Muscle of leg (tissue), 16 donors: ENCODE measurements at places on chromosomes 1 and 21. TPM values are rescaled to one million over a fixed set of nuclear protein-coding genes. Genes with fewer than 3 reads are reported as not detected.
A peak's percentile ranks its signal among the peaks of the same experiment; 100 is the strongest.

XPR1 gene
- 7.1 TPM for total RNA-seq

RIPPLY3 gene
- total RNA-seq, result 0.09 TPM

KCNQ4 gene
- 6.3 TPM for total RNA-seq

DNA sequence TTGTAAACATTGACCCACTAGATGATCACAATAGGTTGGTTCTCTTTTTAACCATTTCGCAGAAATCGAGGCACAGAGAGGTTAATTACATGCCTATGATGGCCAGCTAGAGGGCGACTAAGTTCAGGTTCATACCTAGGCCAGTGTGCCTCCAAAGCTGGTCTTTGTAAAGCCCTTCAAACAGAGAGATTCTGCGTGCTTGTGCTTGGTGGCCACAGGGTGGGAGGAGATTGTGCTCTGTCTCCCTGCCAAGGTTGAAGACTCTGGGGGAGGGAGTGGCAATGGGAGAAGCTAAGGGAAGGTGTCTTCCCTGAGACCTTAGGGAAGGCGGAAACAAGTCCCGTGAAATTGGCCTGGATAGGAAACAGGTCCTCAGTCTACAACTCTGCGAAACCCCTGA is 59.1 kb upstream of the RBM15 start:
- H3K36me3 ChIP-seq, result no peaks in the 10 kb centered on the region
- no peak overlapping the region for H3K27ac ChIP-seq
- no peaks in the 10 kb centered on the region for H3K27me3 ChIP-seq
- no peaks in the 10 kb centered on the region for H3K4me1 ChIP-seq
- H3K4me3 ChIP-seq, result no peak overlapping the region
- DNase-seq, result no peak

CFAP141 gene
- total RNA-seq, result not detected

DNA sequence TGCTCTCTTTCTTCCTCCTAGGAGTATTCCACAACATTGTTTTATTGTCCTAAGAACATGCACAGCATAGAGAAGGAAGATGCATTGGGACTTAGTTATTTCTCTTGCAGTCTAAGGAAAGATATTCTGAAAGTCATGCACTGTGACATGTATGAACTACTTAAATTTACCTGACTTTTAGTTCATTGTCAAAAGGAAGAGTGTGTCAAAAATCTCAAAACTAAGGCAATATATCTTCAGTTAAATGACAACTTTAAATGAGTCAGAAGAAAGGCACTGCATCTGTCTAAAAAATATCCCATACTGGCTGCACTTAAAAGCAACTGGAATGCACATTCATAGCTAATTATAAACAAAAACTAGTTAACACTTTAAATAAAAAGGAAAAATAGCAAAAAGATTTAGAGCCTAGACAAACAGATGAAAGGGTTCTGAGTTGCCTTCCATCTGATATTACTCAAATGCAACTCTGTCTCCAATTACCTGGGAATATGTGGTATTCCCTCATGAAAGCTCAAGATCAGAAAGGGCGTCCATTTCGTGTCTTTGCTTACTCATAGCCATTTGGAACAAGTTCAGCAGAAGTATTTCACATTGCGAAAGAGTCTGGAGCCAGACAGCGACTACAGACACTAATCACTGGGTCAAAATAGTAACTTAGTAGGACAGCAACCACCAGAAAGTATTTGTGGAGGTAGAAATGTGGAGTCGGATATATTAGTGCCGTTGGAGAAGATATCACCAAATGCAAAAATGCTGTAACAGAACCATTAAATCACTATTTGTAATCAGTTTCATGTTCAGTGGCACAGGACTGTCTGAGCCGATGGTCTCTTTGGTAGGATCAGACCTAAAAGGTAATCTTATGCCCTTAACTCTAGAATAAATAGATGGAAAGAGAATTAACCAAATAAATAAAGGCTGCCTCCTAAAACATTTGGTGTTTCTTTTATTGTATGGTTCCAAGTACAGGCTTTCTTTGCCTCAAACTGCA is 225.7 kb downstream of the GREM2 start:
- H3K36me3 ChIP-seq, result no peaks in the 10 kb centered on the region
- no peak overlapping the region for H3K4me3 ChIP-seq
- H3K27ac ChIP-seq, result no peak overlapping the region
- DNase-seq, result peak; percentile 20

BARHL2 gene
- total RNA-seq, result not detected

- H3K4me3 ChIP-seq, result no peak overlapping the region
- H3K4me1 ChIP-seq, result no peaks in the 10 kb centered on the region
- no peak for DNase-seq
- no peak overlapping the region for H3K27ac ChIP-seq
- H3K36me3 ChIP-seq, result no peaks in the 10 kb centered on the region
- H3K27me3 ChIP-seq, result no peaks in the 10 kb centered on the region
Observed at GRCh38 chr1:185574139-185574875, 159.9 kb upstream of the HMCN1 start.

GRCh38 chr1:26910343-26911160 is 3.2 kb downstream of the NR0B2 start:
- no peaks in the 10 kb centered on the region for H3K36me3 ChIP-seq
- H3K4me1 ChIP-seq, result no peaks in the 10 kb centered on the region
- no peak for DNase-seq
- H3K4me3 ChIP-seq, result no peak overlapping the region
- peaks cover 8% of the 10 kb centered on the region for H3K27me3 ChIP-seq
- H3K27ac ChIP-seq, result no peak overlapping the region

CAMTA1 gene
- 36.4 TPM for total RNA-seq

NBPF10 gene
- total RNA-seq, result 1.8 TPM

GRCh38 chr1:93042187-93043056 is 36.7 kb upstream of the MTF2 start:
- no peaks in the 10 kb centered on the region for H3K36me3 ChIP-seq
- H3K27me3 ChIP-seq, result no peaks in the 10 kb centered on the region
- H3K27ac ChIP-seq, result no peak overlapping the region
- H3K4me1 ChIP-seq, result no peaks in the 10 kb centered on the region
- peak; percentile 5 for DNase-seq

PAPPA2 gene
- 4.2 TPM for total RNA-seq

GRCh38 chr1:186683652-186684410 is 3.6 kb upstream of the PTGS2 start:
- no peak overlapping the region for H3K27ac ChIP-seq
- H3K4me1 ChIP-seq, result no peaks in the 10 kb centered on the region
- H3K4me3 ChIP-seq, result no peak overlapping the region
- no peak for DNase-seq
- no peaks in the 10 kb centered on the region for H3K36me3 ChIP-seq

- no peaks in the 10 kb centered on the region for H3K27me3 ChIP-seq
- peak; percentile 56 for DNase-seq
- H3K4me1 ChIP-seq, result no peaks in the 10 kb centered on the region
- no peaks in the 10 kb centered on the region for H3K36me3 ChIP-seq
- peak overlapping the region; percentile 15 for H3K27ac ChIP-seq
Observed at GRCh38 chr21:27648560-27648959, 681.7 kb upstream of the ADAMTS5 start.

DESI2 gene
- 58.4 TPM for total RNA-seq

GRCh38 chr21:28342212-28342810 is 650.4 kb downstream of the LTN1 start:
- H3K27me3 ChIP-seq, result no peaks in the 10 kb centered on the region
- H3K27ac ChIP-seq, result no peak overlapping the region
- no peaks in the 10 kb centered on the region for H3K4me1 ChIP-seq
- no peak for DNase-seq
- no peak overlapping the region for H3K4me3 ChIP-seq

DNA sequence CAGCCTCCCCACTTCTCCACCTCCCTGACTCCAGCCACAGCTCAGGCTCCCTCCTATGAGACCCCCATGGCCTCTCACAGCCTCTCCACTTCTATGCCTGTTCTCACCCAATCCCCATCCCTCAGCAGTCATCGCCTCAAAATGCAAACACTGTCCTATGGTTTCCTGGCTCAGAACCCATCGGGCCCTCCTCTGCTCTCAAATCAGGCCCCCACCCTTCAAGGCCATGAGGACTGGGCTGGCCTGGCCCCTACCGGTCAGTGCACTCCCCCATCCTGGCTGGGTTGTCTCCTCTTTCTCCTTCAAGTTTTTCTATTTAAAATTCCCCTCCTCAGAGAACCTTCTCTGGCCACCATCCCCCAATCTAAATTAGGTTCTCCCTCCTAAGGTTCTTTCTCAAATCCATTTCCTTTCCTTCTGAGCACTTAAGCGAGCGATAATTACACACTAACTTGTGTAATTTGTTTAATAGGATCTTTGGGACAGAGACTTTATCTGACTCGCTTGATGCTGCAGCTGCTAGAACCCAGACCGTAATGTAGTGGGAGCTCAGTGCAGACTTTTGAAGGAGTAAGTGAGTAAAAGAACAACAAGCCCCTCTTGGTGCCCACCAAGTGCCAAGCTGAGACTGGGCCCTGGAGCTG is 347.2 kb downstream of the MATN1 start:
- H3K27me3 ChIP-seq, result peaks cover 31% of the 10 kb centered on the region
- no peak overlapping the region for H3K4me3 ChIP-seq
- no peak for DNase-seq
- no peaks in the 10 kb centered on the region for H3K36me3 ChIP-seq
- H3K4me1 ChIP-seq, result peaks cover 16% of the 10 kb centered on the region

- no peaks in the 10 kb centered on the region for H3K27me3 ChIP-seq
- H3K4me3 ChIP-seq, result no peak overlapping the region
- no peaks in the 10 kb centered on the region for H3K4me1 ChIP-seq
- DNase-seq, result no peak
- H3K27ac ChIP-seq, result no peak overlapping the region
Observed at GRCh38 chr1:20052386-20052785, 17.6 kb upstream of the PLA2G5 start.

GRCh38 chr1:48093696-48094528 is 96.7 kb upstream of the TRABD2B start:
- no peak overlapping the region for H3K4me3 ChIP-seq
- no peaks in the 10 kb centered on the region for H3K4me1 ChIP-seq
- no peak overlapping the region for H3K27ac ChIP-seq
- no peaks in the 10 kb centered on the region for H3K36me3 ChIP-seq
- peaks cover 12% of the 10 kb centered on the region for H3K27me3 ChIP-seq
- DNase-seq, result peak; percentile 18

NDUFS5 gene
- total RNA-seq, result 452 TPM

CRYAA gene
- not detected for total RNA-seq

GRCh38 chr1:22318279-22318981 is 133.2 kb upstream of the ZBTB40 start:
- H3K4me1 ChIP-seq, result no peaks in the 10 kb centered on the region
- DNase-seq, result no peak
- no peak overlapping the region for H3K27ac ChIP-seq
- peaks cover 23% of the 10 kb centered on the region for H3K27me3 ChIP-seq
- no peak overlapping the region for H3K4me3 ChIP-seq

DNA sequence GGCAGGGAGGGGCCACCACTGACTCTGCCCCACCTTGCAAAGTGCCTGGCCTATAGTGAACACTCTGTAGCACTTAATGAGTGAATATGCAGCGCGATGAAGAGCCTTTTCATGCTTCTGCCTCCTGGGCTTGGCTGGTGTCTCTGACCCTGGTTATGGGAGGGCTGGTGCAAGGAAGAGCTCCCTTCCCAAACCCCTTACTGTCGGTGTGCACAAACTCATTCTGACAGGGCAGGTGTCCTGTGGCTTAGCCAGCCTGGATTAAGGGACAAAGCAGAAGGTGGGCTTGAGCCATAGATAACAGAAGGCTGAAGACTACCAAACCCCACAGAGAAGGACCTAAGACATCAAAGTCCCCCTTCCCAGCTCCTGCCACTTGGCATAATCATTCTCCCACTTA is 2.0 kb upstream of the NCMAP start:
- H3K4me3 ChIP-seq, result no peak overlapping the region
- H3K27me3 ChIP-seq, result peaks cover 55% of the 10 kb centered on the region
- no peak for DNase-seq
- H3K4me1 ChIP-seq, result peaks cover 12% of the 10 kb centered on the region
- H3K27ac ChIP-seq, result no peak overlapping the region
- no peaks in the 10 kb centered on the region for H3K36me3 ChIP-seq

UBE2J2 gene
- 29.6 TPM for total RNA-seq
